ENCODE measurements at places on chromosomes 7 and 10.

DNA sequence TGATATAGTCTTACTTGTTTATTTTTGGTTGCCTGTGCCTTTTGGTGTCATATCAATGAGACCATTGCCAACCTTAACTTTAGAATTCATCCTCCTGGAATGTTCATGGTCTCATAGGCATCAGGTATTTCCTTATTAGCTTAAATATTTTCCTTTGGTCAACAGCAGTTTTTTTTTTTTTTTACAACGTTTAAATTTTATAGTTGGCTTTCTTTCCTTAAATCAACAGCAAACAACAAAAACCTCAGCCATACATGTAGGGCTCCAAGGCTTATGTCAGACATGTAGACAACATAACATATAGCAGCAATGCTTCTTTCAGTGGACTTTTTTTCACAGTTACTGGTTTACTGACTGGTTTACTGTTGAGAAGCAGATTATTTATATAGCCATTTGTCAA is 22.7 kb downstream of the ENTPD7 start:
- DNase-seq, result no peak

DNA sequence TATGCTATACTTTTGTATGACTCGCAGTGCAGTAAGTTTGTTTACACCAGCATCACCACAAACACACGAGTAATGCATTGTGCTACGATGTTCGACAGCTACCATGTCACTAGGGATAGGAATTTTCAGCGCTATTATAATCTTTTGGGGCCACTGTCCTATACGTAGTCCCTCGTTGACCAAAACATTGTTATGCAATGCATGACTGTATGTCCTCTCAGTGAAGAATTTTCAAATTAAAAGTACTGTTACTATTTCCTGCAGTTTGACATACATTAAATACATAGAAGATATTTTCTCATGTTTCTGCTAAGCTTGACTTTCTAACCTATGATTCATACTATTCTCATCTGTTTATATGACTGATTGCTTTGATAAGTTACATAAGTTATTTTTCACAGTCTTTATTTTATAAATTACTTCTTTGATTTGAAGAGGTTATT is 203.6 kb downstream of the VTI1A start:
- DNase-seq, result no peak

GRCh38 chr7:112206991-112207592 is 597 bp downstream of the ZNF277 start:
- DNase-seq, result no peak

GRCh38 chr10:20105931-20106330 is 289.7 kb downstream of the PLXDC2 start:
- no peak for DNase-seq

GRCh38 chr7:13420726-13421125 is 568.7 kb downstream of the ETV1 start:
- no peak for DNase-seq

DNA sequence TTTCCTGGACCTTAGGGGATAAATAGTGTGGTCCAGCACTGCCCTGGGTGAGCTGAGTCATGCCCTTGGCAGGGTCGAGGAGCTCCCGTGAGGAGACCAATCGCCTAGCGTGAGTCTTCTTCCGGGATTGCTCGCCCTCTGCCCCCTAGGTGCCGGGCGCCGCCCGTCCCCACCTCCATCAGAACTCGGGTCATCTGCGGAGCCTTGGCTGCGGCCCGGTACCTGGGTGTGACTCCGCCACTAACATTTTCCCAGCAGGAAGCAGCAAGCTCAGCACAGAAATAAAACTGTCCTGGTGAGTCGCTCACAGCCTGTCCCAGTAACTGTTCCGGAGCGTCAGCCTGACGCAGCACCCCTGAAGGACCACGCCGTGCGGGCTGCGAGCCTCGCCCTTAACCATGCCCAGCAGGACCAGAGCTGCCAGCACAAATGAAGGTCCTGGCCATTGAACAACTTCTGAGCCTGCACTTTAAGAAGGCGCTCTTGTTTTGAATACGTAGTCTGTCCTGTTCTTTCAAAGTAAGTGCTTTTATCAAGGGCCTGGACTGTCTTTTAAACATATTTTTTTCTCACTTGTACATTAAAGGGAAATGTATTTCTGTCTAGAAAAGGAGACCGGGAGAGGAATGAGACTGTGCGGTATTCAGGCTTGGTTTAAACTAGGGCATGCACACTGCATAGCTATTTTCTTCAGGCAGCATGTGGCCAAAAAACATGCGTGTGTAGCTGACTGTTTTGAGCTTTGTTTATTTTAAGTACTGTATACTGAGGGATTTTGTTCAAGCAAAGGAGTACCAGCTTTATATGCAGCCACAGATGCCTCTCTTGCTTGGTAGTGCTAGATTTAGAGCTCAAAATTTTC is 136.7 kb downstream of the HECW1 start:
- DNase-seq, result no peak

GRCh38 chr7:50304129-50304910 is at the start of gene IKZF1:
Gene IKZF1 (plus strand): TSS chr7:50304716. CDS start chr7:50319062, 14,346 bp downstream.
- DNase-seq, result no peak

DNA sequence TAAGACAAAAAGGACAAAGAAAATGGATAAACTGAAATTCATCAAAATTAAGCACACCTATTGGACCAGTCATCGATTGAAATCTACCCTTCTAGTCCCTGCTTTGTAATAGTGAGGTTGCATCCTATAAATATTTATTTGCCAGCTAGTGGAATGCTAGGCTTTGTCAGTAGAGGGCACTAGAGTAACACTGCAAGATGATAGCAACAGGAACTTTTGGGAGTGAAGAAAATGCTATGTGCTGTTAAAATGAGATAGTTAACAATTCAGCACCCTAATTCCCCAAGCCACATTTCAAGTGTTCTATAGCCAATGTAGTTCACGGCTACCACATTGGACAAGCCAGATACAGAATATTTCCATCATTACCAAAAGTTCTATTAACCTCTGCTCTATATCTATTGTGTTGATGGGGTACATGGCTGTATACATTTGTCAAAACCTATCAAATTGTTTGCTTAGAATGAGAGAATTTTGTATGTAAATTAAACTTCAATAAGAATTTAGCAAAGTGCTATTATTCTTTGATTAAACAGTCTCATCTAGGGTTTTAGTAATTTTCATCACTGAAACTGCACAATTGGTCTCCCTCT is 69.8 kb downstream of the LSMEM1 start:
- DNase-seq, result no peak

DNA sequence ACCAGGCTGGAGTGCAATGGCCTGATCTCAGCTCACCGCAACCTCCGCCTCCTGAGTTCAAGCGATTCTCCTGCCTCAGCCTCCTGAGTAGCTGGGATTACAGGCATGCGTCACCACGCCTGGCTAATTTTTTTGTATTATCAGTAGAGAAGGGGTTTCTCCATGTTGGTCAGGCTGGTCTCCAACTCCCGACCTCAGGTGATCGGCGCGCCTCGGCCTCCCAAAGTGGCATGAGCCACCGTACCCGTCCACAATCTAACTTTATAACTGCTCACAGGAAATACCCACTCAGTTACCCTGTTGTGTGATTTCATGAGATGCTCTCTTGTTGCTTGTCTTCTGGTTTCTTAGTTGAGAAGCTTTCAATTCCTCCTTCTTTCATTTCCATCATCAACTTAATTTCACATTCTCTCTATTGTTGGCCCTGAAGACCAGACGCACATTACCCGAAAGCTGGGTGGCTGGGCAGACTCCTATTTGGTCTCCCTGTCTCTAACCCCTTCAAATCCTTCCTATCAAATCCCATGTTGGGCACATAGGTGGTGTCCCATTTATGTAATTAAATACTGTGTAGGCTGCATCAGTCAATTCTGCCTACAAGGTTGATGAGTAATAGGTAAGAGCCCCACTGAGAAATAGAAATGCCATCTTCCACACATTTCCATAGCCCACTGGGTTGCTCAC is 1.1 kb upstream of the GSTO2 start:
- no peak for DNase-seq

DNA sequence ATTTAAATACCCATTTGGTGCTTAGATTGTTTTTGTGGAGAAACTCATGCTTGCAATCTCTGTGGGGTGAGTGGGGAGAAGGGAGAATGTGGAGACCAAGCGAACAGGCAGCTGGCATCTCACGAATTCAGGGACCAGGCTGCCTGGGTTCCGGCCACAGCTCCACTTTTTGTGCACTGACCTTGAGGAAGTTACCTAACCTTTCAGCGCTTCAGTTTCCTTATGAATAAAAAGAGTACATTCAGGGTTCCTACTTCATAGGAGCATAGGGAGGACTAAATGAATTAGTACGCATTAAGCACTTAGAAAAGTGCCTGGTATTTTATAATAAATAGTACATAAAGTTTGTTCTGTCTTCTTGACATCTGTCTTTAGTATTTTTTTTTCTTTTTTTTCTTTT is 72.5 kb downstream of the PRTFDC1 start:
- no peak for DNase-seq

- no peak for DNase-seq
Measured at GRCh38 chr10:112687647-112688046, 240.6 kb downstream of the VTI1A start.

- DNase-seq, result no peak
Measured at GRCh38 chr7:80806663-80807062, 112.2 kb downstream of the SEMA3C start.

DNA sequence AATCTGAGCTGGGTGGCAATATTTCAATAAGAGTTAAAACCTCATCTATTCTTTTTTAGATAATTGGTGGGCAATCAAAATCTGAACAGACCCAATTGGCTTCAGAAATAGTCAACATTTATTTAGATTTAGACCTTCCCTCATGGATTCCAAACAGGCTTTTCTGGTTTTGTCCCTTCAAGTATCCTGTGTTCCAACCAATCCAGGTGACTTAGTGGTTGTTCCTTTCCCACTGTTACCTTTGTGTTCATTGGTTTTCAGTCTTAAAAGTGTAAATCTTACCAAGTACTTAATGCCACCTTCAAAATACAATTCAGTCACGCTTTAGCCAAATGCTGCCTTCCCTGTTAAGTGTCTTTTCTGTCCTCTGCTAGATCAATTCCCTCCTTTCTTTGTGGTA is 85.9 kb downstream of the AHR start:
- DNase-seq, result no peak

- no peak for DNase-seq
Measured at GRCh38 chr7:138303230-138304070, 156.6 kb upstream of the TRIM24 start.

DNA sequence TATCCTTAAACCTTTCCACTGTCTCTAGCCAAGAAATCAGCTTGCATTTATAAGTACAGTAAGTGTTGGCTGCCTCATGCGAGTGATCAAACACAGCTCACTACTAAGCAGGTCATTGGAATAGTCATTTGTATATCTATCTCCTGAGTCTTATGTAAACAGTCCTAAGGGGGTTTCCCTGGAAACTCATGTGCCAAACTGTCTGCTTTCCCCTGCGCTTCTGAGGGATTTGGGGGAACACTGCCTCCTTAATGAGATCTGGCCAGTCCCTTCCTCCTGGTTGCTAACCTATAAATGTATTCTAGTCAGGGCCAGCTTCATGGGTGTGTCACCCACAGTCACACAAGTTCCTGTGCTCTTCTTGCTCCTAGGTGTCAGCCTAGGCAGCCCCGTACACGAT is 133.1 kb downstream of the CD36 start:
- DNase-seq, result no peak

- DNase-seq, result no peak
Measured at GRCh38 chr10:129780901-129781795, 182.9 kb downstream of the EBF3 start.

DNA sequence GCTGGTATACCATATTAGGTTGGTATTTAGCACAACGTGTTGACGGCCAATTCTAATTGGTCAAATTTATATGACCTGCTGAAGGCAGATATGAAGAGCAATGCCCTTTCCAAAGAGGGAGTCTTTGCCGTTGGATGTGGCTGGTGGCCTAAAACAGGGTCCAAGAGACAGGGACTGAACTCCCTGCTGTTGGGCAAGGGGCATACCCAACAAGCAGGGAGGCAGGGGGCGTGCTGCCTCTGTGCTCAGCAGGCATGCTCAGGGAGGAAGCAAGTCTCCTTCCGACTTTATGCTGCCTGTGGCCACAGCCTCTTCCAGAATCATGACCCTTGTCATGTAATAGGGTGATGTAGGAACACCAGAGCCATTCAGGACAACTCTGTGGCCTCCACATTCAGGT is 167.7 kb upstream of the NPVF start:
- no peak for DNase-seq

GRCh38 chr7:35869810-35870209 is 69.0 kb downstream of the SEPTIN7 start:
- DNase-seq, result no peak

- no peak for DNase-seq
Measured at GRCh38 chr10:51905032-51905431, 205.6 kb upstream of the CSTF2T start.

DNA sequence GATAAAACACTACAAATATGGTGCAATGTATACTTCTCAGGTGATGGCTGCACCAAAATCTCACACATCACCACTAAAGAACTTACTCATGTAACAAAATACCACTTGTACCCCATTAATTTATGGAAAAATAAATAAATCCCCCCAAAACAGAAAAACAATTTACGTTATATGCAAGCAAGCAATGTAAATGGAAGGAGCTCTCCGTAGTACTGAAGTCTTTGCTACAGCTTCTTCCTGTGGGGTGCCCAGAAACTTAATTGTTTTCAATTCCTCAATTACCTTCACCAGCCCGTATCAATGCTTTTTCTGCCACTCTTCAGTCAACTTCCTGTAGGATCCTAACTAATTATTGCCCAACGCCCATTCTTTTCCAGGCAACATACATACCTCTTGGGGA is 138.1 kb downstream of the RELN start:
- no peak for DNase-seq

DNA sequence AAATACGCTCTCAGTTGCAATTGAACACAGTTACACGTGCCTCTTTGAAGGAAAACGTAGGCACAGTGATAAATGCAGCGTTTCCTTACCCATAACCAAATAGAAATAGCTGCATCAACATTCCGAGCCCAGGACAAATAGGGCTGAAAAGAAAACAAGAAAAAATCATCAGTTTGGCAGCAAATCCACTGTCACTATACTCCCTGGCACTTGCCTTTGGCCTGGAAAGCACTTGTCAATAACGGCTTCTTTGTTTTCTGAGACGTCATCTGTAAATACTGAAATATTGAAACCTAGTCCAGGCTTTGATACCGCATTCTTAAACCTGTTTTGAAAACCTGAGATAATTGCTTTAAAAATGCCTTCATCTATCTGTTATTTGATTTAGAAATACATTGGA is 167.2 kb upstream of the AKR1E2 start:
- DNase-seq, result no peak

- DNase-seq, result no peak
Measured at GRCh38 chr10:44326474-44327030, 58.3 kb downstream of the CXCL12 start.

- no peak for DNase-seq
Measured at GRCh38 chr7:99235925-99236324, 28.0 kb upstream of the KPNA7 start.

DNA sequence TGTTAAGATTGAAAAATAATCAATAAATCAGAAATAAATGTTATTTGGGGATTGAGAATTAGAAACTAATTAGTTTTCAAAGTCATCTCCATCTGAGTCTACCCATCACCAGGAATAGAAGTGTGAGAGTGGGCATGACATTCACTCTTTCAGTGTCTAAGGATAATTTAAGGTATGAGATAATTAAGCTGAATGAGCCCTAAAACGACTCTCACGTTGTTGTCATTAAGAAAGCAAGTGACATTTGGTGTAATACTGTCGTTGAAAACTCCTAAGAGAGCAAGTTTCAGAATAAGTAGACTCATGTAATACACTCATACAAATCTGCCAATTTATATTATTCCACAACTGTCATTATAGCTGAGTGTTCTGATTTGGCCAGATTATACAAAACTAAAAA is 7.1 kb downstream of the AGMO start:
- no peak for DNase-seq

All from activated naive CD8-positive, alpha-beta T cell treated with anti-CD3 and anti-CD28 coated beads, Interleukin-2, amount 50 U/mL, for 16 hours (primary cell).